Fibroblast of skin of left quadriceps (primary cell): ENCODE measurements at places on chromosomes 16 and 17.

GRCh38 chr16:69406780-69407331 lies 17.6 kb upstream of the CYB5B start:
- no peak for DNase-seq

DNA sequence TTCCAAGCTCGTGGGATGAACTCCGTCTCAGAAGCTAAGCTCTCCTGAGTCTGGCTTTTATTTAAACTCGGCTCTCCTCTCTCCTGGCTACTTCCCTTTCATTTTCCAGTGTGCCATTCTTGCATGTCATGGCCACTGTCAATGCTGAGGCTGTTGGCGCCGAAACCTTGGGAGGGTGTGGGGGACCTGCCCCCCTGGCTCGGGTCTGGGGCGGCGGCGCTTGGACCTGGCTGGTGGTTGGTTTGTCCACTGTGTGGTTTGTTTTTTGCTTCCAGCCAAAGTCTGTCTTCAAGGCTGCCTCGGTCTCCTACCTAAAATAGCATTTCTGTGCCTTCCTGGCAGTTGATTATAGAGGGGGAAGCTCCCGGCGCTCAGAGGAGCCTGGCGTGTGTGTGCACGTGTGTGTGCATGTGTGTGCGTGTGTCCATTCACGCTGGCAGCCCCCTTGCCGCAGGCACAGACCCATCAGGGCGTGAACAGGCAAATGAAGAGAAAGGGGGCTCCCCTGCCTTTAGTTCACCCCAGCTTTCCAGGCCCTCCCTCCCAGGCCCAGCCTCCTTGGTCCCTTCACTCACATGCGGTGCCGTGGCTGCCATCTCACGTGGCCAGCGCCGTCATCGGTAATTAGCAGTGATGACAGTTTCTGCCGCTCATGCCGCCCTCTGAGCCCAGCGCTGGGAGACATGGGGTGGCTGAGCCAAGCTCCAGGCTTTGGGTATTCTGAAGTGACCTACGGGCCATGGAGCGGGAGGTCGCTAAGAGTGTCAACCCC lies 179.9 kb downstream of the SEC14L1 start:
- no peak for DNase-seq

DNA sequence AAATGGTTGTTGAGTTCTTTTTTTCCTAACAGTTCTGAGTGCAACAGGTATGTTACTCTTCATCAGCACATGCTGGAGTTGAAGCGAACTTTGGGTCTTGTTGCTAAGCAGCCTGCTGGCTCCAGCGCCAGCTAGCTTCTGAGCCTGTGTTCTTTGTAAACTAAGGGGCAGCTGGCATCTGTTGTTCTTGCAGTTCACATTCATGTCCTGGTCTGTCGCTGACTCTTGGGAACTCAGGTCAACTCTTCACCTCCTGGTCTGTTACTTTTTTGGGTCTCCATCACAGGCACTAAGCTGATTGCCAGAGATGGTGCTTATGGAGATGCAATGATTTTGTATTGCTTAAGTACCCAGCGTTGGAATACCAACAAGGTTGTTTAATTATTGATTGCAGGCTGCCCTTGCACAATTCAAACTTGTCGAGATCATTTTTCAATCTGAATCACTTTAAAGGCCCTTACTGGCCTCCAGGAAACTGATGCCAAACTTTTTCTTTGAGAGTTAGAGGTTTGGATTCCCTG lies 40.9 kb downstream of the USP10 start:
- DNase-seq = no peak

DNA sequence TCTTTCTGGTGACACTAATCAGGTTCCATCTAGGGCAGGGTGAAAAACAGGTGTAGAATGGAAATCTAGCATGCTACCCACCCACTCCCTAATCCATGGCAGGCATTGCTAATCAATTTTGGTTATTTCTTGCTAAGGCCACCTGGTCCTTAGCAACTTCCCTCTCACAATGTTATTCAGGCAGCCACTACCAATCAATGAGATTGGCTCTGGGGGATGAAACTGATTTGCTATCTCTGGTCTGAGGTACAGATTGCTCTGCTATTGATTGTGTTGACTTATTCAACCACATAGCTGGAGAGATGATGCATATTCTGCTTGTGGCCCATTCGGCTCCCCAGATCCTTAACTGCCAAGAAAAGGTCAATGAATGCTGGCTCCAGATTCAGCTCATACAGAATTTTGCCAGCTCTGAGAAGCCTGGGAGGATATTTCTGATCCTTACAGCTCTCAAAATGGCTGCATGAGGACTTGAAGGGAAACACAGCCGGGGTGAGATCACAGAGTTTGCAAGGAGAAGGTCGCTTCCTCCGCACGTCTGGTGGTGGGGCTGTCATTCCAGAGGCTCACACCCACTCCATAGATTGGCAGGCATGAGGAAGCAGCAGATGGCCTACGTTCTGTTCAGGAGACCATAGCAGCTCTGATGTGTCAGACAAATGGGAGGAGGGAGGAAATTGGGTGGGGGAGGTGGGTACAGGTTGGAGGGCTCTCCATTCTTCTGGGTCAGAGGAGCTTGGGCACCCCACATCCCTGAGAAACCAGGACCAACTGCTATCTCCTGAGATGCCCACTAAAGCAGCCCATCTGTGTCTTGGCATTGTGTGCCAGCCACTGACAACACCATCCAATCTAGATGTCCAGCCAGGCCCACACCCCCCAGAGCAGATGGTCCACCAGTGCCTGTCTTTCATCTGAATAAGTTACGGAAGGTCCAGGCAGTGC lies 22.3 kb downstream of the SEZ6 start:
- DNase-seq = no peak

DNA sequence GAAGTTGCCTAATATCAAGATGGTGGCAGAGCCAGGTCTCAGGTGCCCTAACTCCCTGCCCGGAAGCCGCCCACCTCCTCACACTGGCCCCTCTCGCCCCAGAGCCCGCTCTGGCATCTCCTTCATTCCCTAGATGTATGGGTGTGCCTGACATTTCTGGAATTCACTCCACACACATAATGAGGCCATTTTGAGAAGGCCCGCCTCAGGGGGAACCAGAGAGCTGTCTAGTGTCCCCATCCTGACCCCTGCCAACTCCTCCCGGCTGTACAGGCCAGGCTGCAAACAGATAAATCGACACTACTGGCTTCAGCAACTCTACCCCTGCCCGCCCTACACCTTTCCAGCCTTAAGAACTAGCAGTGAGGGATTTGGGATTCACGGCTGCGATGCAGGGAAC lies 7.7 kb downstream of the WNT3 start:
- DNase-seq = no peak

DNA sequence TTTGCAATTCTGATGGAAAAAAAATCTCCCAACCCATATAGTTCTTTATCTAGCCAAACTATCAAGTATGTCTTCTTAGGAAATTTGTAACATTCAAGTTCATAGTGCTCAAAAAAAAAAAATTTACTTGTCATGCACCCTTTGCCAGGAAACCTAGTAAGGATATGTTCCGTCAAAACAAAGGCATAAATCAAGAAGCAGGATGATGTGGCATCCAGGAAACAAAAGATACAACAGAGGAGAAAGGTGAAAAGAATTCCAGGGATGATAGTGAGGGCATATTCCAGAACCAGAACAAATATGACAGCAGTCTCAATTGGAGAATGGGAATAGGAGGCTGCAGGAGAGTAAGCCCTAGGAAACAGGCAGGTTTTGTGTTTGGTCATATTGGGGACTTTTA lies 104.6 kb downstream of the SPAG9 start:
- DNase-seq = no peak

DNA sequence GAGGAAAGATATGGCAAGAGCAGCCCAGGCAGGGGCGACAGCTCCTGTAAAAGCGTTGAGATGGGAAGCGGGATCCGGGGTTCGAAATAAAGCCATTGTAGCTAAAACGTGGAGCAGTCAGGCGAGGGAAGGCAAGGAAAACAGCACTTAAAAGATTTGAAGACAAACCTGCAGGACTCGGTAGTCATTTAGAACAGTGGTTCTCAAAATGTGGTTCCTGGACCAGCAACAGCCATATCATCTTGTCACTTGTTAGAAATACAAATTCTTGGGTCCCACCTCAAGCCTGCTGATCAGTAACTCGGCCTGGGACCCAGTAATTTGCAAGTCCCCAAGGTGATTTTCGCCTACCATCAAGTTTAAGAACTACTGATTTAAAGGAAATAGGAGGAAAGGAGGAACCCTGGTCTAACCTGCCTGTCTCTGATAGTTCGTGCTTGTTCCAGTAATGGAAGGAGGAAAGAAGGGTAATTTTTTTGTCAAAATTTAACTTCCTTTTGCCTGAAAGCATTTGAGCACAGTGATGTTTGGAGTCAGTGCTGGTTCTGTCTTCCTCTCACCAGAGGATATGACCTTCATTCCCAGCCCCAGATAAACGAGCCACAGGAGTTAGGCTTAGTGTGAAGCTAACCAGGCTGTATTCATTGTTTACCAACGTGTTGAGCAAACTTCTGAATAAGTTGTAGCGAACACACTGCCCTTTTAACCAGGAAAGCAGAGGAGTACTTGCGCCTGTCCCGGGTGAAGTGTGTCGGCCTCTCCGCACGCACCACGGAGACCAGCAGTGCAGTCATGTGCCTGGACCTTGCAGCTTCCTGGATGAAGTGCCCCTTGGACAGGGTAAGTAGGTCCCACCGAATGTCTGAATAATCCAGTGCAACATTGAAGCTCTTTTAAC lies 1.1 kb downstream of the ORC6 start:
- no peak for DNase-seq

DNA sequence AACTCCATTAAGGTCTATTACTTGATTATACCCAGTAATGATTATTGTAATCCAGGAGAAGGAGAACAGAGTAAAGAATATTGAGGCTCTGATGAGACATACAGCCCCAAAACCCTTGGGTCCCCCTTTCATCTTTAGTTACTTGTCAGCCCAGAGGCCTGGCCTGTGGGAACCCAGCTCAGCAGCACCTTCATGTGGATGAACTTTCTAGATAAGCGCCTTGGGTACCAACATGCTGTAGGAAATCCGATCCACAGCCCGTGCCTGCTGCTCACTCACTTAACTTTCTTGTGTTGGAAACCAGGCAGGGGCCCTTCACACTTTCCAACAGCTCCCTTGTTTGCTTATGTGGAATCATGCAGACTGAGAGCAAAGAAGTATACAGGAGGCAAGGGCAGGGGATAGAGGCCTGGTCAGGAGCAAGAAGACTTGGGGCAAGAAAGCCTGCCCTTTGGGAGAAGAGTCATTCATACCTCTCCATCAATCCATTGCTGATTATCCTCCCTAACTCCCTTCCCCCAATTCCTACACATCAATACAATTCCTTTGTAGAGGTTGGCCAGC lies 64.0 kb upstream of the SOX9 start:
- no peak for DNase-seq

GRCh38 chr17:50939542-50939794 lies 73.3 kb upstream of the TOB1 start:
- DNase-seq = no peak

DNA sequence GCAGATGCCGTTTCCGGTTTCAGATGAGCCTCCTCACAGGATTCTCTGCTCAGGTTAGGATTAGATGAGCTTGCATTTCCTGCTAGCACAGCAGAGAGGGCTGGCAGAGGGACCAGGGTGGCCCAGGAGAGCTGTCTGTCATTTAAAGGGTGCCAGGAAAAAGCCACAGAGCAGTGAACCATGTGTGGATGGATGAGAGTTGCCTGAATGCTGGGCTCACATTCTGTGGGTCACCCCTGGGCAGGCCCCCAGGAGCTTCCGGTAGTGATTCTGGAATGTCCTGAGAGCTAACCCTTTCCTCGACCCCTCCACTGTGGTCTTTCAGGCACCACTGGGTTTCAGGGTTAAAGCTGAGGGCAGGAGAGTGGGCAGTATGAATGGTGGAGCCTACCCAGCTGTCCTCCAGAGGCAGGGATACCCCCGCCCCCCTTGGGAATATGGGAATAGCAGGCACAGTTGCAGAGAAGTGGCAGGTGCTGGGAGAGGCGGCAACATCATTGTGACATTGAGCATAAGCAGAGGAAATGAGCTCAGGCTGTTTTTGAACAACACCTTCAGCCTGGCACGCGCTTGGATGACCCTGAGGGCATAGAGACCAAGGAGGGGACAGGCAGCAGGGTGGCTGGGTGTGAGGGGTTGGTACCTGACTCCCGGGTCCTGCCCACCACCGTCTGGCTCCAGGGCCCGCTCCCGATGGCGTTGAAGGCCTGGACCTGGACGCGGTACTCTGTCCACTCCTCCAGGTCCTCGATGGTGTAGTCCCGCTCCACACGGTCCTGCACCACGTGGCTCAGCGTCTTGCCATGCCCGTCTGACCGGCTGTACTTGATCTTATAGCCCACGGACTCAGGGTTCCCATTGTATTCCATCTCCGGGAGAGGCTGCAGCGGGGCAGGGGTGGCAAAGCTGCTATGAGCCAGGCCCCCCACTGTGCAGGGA lies 83.0 kb upstream of the CDC42EP4 start:
- DNase-seq = no peak

GRCh38 chr17:17933775-17934174 lies 38.4 kb downstream of the TOM1L2 start:
- DNase-seq = no peak

DNA sequence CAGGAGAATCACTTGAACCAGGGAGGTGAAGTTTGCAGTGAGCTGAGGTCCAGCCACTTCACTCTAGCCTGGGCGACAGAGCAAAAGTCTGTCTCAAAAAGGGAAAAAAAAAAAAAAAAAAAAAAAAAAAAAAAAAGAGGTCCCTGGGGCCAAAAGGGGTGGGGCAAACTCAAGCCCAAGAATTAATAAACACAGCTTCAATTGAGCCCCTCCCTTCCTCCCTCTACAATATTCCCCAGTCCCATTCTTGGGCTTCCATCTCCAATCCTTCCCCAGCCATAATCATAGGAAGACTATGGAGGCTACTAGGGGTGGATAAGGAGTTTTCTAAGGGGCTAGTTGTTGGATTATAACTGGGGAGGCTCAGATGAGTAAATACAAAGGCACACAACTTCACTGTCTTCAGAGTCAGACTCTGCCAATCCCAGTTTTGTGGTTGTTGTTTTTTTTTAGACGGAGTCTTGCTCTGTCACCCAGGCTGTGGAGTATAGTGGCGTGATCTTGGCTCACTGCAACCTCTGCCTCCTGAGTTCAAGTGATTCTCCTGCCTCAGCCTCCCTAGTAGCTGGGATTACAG lies 9.5 kb downstream of the CAVIN1 start:
- DNase-seq = no peak

DNA sequence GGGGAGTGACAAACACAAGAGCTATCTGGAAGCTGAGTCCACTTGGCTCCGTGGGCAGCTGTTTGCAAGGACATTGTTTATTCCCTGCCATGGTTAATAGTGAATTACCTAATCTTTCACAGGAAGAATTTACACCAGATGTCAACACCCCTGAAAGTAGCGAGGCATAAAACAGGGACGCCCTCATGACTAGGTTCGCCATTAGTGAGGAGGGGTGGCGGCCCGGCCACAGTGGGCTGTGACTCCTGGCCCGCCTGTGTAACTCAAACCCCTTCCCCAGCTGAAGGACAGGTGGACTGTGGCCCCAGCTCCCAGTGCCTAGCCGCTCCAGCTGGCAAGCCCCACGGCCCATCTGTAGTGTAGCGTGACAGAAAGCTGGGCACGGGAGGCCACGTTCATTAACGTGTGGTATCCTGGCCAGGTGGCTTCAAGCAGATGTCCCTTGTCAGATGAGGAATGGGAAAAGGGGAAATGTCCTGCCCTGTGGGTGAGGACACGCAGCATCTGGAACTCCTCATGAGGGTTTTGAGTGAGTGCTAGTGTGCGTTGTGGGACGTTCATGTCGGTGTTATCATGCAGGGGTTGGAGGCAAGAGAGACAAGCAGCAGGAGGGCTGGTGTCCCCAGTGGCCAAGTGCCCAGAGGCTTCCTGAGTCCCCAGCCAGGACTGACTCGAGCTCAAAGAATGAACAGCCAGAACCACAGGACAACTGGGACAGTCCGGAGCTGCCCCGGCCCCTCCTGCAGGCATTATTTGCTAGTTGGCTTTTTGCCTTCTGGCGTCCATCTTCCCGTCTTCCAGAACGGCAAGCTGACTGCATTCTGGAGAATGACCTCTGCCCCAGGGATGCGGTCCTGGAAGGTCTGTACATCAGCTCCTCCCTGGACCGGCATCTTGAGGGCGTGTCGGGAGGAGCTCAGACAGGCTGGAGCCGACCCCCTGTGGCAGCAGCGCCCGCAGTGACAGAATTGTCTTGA lies 19.2 kb downstream of the KDM8 start:
- DNase-seq = no peak
